Panc1 (cell line): ENCODE measurements at places on chromosomes 16 and 17. TPM values are rescaled to one million over a fixed set of nuclear protein-coding genes. Genes with fewer than 3 reads are reported as not detected.

GRCh38 chr16:52364500-52364899 is 182.4 kb downstream of the TOX3 start:
- no peak overlapping the region for H3K4me3 ChIP-seq
- H3K36me3 ChIP-seq = no peaks in the 10 kb centered on the region
- no peaks in the 10 kb centered on the region for H3K27me3 ChIP-seq

DNA sequence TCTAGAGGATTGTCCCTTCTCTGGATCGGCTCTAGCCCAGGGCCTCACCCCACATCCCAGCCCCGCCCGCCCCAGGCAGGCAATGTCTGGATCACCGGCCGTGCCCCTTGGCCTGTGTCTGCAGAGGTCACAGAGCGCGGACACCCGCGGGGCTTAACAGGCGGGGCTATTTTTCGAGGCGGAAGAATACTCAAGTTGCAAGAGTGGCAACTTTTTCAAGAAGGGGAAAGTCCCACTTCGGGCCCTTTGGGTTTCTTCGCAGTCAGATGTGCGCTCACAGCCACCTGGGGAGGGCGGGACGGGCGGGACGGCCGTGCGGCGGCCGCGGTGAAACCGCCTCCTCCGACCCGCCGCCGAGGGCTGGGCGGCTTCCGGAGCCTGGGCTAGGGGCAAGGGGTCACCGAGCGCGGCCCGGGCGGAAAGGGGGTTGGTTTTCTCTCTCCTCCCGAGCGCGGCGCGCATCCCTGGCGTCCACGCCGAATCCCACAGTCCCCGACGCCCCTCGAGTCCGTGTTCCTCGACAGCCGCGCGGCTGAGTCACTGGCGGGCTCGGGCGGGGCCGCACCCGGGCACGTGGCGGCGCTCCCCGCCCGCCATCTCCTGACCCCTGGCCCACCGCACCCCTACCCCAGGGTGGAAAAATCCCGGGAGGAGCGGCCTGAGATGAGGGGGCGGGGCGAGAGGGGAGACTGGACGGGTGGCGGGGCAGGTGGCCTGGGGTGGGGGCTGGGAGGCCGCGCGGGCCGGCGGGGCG is 1.2 kb upstream of the PFN1 start:
- DNase-seq = no peak
- H3K4me1 ChIP-seq = peaks cover 29% of the 10 kb centered on the region
- peaks cover 6% of the 10 kb centered on the region for H3K36me3 ChIP-seq
- peak overlapping the region; percentile 85 for H3K4me3 ChIP-seq
- H3K27me3 ChIP-seq = no peaks in the 10 kb centered on the region

DNA sequence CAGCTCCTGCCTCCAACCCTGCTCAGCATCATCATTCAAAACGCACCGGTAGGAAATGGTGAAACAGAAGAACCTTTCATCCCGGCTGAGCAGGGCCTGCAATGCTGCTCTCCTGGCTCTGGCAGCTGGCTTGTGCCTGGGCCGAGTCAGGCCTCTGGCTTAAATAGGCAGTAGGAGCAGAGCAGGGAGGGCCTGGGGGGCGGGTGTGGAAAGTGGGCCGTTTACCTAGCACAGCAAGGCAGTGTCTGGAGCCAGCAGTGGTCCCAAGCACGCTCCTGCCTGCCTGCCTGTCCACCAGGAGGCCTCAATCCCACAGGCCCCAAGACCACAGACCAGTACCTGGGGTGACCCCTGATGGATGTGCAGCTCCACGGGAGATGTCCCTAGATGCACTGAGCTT is 59.3 kb downstream of the SMPD3 start:
- H3K27ac ChIP-seq = no peak overlapping the region
- H3K4me3 ChIP-seq = no peak overlapping the region
- H3K36me3 ChIP-seq = no peaks in the 10 kb centered on the region
- no peaks in the 10 kb centered on the region for H3K4me1 ChIP-seq

DNA sequence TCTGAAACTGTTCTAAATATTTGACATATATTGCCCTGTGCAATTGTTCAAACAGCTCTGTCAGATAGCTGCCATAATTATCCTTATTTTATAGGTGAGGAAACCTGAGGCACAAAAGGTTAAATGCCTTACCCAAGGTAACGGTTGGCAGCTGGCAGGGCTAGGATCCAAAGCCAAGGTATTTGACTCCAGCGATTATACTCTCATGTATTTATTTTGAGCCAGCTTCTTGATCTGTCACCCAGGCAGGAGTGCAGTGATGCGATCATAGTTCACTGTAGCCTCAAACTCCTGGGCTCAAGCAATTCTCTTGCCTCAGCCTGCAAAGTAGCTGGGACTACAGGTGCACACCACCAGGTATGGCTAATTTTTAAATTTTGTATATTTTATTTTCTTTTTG is 7.2 kb downstream of the ENO3 start:
- H3K4me1 ChIP-seq = no peaks in the 10 kb centered on the region
- H3K27ac ChIP-seq = no peak overlapping the region
- DNase-seq = no peak
- H3K27me3 ChIP-seq = no peaks in the 10 kb centered on the region
- H3K36me3 ChIP-seq = no peaks in the 10 kb centered on the region

- no peak overlapping the region for H3K4me3 ChIP-seq
- H3K36me3 ChIP-seq = no peaks in the 10 kb centered on the region
- H3K27ac ChIP-seq = no peak overlapping the region
- no peak for DNase-seq
Observed at GRCh38 chr17:3682033-3682432, 13.4 kb downstream of the EMC6 start.

- no peaks in the 10 kb centered on the region for H3K36me3 ChIP-seq
- H3K27ac ChIP-seq = no peak overlapping the region
- no peak overlapping the region for H3K4me3 ChIP-seq
Observed at GRCh38 chr16:23826528-23827045, 9.2 kb upstream of the PRKCB start.

DNA sequence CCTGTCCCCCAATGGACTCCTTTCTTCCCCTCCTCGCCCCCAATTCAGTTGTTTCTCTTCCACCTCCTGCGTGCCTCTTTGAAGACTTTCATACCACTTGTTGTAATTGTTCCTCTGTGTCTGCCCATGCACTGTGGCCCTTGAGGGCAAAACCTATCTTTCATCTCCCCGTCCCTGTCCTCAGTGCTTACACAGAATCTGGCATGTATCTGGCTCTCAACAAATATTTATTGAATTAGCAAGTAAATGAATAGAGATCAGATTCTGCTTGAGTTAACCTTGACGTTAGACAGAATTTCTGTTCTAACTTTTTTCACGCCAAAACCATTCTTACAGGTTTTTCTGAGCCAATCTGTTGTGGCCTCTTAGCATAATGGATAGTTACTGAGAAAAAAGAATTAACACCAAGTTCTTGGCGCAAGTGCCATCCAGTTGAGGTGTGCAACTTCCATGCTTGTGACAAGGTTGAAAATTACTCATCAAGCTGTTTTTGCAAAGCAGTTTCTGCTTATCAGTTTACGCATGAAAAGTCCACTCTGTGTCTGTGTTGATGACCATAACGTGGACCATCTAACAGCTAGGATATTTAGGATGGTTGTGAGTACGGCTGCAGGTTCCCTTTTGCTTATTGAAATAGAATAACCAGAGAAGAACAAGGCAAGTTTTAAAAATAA is 215.1 kb downstream of the PRKCA start:
- no peaks in the 10 kb centered on the region for H3K27me3 ChIP-seq
- H3K4me1 ChIP-seq = peaks cover 11% of the 10 kb centered on the region
- H3K36me3 ChIP-seq = no peaks in the 10 kb centered on the region
- peak overlapping the region; percentile 3; the same call in 1 of the 2 replicates for H3K27ac ChIP-seq

- no peaks in the 10 kb centered on the region for H3K27me3 ChIP-seq
- H3K4me3 ChIP-seq = no peak overlapping the region
- peaks cover 43% of the 10 kb centered on the region for H3K4me1 ChIP-seq
- no peak for DNase-seq
- H3K27ac ChIP-seq = no peak overlapping the region; the same call in none of the 2 replicates
Observed at GRCh38 chr17:17789828-17790636, 46.8 kb downstream of the SREBF1 start.

DNA sequence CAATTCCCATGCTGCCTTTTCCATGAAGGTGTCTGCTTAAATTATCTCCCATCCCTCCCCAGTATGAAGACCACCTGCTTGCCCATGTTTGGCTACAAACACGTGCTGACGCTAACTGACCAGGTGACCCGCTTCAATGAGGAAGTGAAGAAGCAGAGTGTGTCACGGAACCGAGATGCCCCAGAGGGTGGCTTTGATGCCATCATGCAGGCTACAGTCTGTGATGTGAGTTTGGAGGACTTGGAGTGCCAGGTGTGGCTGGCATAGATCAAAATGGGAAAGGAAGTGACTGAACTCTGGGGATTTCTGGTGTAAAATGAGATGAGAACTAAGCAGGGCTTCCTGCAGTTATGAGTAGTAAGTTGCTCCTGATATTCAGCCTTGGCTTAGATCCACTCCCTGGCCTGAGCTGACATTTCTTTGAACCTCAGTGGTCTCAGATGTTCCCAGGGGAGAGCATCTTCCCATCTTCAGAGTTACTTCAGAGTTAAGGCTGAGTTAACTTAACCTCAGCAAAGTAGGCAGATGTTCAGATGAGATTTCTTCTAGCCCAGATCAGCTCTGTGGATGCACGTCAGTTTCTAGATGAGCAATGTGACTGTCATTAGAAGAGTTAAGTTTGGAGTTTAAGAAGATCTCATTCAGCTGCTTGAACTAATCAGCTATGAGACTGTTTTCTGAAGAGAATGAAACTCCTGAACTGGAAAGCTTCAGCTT is 32.7 kb downstream of the ITGB3 start:
- DNase-seq = no peak
- H3K4me3 ChIP-seq = no peak overlapping the region
- no peaks in the 10 kb centered on the region for H3K36me3 ChIP-seq
- no peaks in the 10 kb centered on the region for H3K27me3 ChIP-seq
- H3K27ac ChIP-seq = no peak overlapping the region

- no peaks in the 10 kb centered on the region for H3K27me3 ChIP-seq
- H3K36me3 ChIP-seq = no peaks in the 10 kb centered on the region
- H3K4me1 ChIP-seq = no peaks in the 10 kb centered on the region
- no peak for DNase-seq
Observed at GRCh38 chr17:4499431-4500190, 930 bp downstream of the SPNS2 start.

Gene EVI2A
- total RNA-seq = not detected

- no peak overlapping the region for H3K27ac ChIP-seq
- no peaks in the 10 kb centered on the region for H3K27me3 ChIP-seq
- H3K4me3 ChIP-seq = no peak overlapping the region
- H3K36me3 ChIP-seq = no peaks in the 10 kb centered on the region
- DNase-seq = no peak
Observed at GRCh38 chr17:1322014-1322428, 42.6 kb downstream of the TRARG1 start.
